Naive thymus-derived CD8-positive, alpha-beta T cell (primary cell): ENCODE measurements at places on chromosomes 5 and 9.

GRCh38 chr9:76732341-76732958 lies 31.8 kb upstream of the PCA3 start:
- no peak for DNase-seq

DNA sequence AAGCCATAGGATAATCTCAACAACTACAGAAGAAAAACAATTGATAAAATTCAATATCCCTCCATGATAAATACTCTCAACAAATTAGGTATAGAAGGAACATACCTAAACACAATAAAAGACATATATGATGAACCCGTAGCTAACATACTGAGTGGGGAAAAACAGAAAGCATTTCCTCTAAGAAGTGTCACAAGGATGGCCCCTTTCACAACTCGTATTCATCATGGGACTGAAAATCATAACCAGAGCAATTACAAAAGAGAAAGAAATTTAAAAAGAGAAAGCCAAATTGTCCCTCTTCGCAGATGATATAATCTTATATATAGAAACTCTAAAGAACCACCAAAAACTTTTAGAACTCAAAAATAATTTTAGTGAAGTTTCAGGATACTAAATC lies 146.3 kb upstream of the RGMB start:
- no peak for DNase-seq

GRCh38 chr5:36724467-36725332 lies 118.3 kb downstream of the SLC1A3 start:
- DNase-seq, result peak; percentile 38

GRCh38 chr5:143140492-143141203 lies 262.8 kb downstream of the NR3C1 start:
- no peak for DNase-seq

DNA sequence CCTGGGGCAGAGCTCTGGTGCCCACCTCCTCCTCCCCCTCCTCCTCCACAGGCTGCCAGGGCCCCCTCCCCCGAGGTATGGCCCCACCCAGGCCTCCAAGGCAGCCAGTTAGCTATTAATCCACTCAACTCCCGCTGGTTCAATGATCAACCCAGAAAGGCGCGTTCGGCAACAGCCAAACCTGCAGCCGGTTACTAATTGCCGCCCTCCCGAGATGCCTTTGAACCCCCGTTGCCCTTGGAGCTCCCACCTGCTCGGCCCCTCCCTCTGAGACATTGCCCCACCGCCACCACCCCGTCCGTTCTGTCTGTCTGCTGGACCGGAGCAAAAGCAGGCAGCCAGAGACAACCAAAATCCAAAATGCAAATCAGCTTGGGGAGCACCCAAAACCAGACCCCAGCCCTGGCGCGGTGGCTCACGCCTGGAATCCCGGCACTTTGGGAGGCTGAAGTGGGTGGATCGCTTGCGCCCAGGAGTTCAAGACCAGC lies 25.8 kb downstream of the NOTCH1 start:
- DNase-seq, result no peak

DNA sequence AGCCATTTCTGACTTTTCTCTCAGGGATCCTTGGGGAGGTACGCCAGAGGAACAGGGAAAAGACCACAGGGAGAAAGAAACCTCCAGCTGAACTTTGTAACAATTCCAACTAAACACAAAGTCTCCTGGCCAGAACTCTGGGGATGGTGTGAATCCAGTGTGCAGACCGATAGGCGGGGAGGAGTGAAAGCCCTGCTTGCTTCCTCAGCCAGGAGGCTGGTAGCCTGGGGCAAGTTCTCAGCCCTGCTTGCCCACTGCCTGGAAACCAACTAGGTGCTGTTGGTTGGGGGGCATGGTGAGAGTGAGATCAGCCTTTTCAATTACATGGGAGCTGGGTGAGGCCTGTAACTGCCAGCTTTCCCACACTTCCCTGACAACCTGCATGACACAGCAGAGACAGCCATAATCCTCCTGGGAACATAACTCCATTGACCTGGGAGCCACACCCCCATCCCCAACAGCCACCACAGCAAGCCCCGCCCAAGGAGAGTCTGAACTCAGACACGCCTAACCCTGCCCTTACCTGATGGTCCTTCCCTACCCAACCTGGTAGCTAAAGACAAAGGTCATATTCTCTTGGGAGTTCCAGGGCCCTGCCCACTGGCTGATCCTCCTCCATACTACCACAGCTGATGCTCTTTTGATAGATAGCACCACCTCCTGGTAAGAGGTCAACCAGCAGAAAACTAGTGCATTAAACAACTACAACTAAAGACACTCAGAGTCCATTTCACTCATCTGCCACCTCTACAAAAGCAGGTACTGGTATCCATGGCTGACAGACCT lies 100.1 kb upstream of the TNFAIP8 start:
- no peak for DNase-seq

- no peak for DNase-seq
Measured at GRCh38 chr5:80763873-80764647, 109.3 kb upstream of the DHFR start.

GRCh38 chr5:176529741-176530141 lies 7.5 kb downstream of the RNF44 start:
- DNase-seq, result peak; percentile 53

GRCh38 chr5:77182367-77182766 lies 28.1 kb upstream of the PDE8B start:
- no peak for DNase-seq

- no peak for DNase-seq
Measured at GRCh38 chr9:91789941-91790340, 160.1 kb downstream of the ROR2 start.

- DNase-seq, result no peak
Measured at GRCh38 chr5:19047277-19047676, 940.7 kb downstream of the CDH18 start.

- DNase-seq, result peak; percentile 62
Measured at GRCh38 chr5:139574641-139575312, 13.6 kb downstream of the UBE2D2 start.

DNA sequence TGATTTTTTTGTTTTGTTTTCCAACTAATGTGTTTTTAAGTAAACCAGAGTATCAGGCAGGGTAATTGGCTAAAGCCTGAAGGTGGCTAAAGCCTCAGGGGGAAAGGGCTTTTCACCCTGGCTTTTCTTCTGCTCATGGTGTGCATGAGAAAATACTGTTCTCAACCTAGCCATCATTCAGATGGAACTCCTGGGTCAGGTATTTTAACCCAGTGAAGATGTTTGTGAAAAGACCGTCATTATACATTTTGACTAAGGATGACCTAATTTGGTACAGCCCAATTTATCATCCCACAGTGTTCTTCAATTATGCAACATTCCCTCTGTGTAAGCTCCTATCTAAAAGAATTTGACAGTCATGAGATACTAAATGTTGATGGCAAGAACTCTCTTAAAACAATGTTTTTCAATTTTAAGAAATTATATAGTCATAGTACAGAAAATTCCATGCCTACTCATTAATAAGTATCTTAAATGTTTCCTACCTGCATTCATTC lies 209.5 kb upstream of the TARS1 start:
- no peak for DNase-seq

GRCh38 chr5:95087816-95088317 lies 197.0 kb downstream of the MCTP1 start:
- no peak for DNase-seq

DNA sequence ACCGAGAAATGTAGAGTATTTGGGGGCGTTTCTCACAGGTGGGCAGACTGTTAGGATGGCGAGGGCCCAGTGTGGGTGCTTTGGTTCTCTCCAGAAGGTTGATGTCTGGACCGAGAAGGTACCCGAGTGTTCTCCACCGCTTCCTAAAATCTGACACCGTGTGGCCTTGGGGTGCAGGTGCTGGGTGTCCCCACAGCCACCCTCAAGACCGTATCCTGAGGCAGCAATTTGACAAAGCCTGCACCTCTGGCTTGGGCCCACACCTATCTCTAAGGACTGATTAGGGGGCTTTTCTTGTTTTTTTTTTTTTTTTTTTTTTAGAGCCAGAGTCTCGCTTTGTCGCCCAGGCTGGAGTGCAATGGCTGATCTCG lies 1.3 kb downstream of the PPP1R26 start:
- DNase-seq, result no peak

- DNase-seq, result no peak
Measured at GRCh38 chr5:180673371-180674089, 24.1 kb upstream of the FLT4 start.

DNA sequence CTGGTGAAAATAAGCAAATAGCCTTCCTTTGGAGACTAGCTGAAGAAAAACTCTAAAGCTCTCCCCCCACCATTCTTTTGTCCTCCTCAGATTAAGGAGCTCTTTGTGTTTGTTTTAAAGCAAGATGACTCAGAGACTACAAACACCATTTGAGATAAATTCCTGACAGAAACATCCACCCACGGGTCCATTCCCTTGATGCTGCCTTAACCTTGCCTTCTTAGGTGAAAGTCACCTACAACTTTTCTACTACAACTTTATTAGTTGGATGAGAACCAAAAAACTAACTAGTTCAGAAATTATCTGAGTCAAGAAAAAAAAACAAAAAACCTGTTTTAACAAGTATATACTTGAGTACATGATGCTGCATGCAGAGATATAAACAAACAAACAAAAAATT lies 831.1 kb downstream of the NR2F1-AS1 start:
- no peak for DNase-seq

DNA sequence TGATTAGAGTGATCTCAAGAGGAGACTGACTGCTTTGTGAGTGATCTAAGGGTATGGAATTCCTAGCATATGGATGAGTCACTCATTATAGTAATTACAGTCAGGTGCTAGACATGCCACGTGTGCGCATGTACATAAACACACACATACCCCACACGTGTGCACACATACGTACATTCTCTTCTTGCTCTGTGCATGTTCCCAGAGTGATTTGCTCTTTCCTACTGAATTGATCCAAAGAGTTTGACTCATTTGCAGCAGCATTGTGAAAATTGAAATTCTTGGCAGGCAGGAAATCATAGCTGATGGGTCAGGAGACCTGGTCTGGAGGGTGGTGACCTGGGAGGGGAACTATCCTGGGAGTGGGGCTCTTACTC lies 63.8 kb downstream of the ANGPTL2 start:
- DNase-seq, result no peak

- DNase-seq, result no peak
Measured at GRCh38 chr9:389758-390157, 175.1 kb downstream of the DOCK8 start.

DNA sequence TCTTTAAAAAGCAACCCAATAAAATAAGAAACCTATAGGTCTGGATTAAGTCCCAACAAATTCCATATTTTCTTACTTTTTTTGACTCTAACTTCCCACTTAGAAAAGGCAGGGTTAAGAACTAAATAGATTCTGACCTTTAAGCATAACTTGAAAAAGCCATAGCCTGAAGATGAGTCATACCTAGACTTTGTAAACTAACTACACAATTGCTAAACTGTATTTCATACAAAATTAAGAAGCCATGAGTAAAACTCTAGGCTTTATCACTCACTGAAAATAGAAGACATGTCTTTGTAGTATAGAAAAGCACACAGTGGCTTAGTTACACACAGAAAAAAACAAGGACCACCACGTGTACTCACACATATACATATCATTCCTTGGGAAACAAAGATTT lies 51.5 kb downstream of the MLLT3 start:
- DNase-seq, result no peak

- no peak for DNase-seq
Measured at GRCh38 chr9:97628668-97629067, 4.5 kb downstream of the TSTD2 start.

GRCh38 chr5:78077369-78078068 lies 217.0 kb downstream of the AP3B1 start:
- no peak for DNase-seq

GRCh38 chr5:1336106-1336561 lies 8.8 kb downstream of the CLPTM1L start:
- no peak for DNase-seq

DNA sequence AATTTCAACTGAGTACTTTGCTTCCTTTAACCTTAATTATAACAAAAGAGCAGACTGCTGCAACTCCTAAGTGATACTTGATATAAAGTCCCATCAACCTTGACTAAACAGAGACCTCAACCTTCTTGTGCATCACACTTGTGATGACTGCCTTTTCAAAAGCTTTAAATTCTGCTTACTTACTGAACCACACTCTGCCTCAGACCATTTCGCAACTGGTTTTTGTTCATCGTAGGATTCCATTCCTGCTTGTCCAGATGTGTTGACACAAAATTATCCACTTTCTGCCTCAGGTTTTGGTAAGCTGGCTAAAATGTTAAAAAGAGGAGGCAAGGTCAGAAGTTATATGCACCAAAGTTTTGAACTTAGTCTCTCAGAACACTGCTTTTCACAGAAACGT lies 3.5 kb downstream of the BOD1 start:
- DNase-seq, result no peak

DNA sequence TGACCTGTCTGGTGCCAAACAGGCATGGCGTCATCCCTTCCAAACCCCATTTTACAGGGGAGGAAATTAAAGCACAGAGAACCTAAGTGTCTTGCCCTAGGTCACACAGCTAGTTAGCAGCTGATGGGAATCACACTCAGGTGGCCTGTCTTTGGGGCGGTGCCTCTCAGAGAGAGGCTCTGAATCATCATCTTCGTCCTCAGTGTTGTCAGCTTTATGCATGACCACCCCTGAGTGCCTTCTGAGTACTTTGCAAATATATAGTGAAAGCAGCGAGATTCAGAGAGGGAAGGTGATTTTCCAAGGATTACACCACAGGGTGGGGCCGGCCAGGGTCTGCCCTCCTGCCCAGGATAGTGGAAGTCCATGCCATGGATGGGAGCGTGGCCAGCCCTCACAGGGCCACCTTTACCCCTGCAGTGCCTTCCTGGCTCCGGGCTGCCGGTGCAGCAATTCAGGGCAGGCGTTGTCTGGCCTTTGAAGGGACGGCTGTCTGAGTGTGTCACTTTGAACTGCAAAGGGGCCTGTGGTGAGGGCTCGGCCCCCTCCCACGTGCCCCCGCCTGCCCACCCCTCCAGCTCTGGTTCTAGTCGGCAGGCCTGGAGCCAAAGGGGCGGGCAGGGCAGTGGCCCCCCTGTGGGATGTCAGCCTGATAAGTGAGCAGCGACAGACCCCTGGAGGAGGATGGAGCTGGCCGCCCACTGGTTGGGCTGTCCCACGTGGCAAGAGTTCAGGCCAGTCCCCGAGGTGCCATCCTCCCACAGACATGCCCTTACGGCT lies 16.9 kb downstream of the LMX1B start:
- no peak for DNase-seq

GRCh38 chr5:179153341-179153901 lies 93.2 kb downstream of the ZNF354C start:
- DNase-seq, result no peak

DNA sequence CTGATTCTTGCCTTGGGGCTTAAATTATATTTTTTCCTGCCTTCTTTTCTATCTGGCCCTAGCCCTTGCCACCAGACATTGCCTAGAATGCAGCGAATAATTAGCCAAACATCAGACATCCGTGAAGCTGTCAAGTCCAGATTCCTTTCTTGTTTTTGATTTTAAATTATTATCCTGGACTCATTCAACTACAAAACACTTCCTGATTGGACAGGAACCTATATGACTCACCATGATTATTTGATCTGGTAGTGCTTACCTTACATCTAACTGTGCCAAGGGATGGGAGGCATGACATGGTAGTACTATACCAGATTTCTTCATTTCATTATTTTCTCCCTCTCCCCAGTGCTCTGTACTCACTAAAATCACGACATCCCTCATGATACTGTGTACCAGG lies 829.6 kb downstream of the TLR4 start:
- DNase-seq, result no peak
